ENCODE measurements at places on chromosomes 6 and 20.

DNA sequence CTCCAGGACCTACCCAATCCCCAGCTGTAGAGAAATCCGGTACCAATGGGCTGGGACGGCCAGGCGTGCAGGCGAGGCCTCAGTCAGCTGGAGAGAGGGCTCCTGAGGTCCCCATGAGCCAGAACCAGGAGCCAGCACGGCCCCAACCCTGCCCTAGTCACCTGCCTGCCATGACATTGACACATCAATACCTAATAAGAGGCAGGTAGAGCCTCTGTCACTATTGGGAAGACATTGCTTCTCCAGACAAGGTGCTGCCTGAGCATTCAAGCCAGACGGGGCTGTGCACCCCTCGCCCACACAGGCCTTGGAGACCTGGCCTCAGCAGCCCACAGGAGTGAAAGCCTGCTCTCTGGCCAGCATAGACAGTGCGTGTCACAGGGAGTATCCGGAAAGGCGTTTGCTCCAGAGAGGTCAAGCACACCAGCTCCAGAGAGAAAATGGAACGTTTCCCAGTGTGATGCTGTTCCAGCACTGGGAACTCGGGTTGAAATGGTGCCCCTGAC, 3.5 kb downstream of the DLL1 start:
- no peak for DNase-seq

DNA sequence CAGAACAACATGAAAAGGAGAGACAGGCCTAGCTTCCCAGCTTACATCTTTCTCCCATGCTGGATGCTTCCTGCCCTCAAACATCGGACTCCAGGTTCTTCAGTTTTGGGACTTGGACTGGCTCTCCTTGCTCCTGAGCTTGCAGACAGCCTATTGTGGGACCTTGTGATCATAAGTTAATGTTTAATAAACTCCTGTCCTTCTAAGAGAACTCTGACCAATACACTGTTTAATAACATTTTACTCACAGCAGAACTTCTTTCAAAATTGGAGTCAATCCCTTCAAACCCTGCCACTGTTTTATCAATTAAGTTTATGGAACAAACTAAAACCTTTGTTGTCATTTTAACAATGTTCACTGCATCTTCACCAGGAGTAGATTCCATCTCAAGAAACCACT, 111.4 kb downstream of the PREP start:
- DNase-seq, result no peak

GRCh38 chr6:100336876-100337275, 127.8 kb downstream of the SIM1 start:
- no peak for DNase-seq

DNA sequence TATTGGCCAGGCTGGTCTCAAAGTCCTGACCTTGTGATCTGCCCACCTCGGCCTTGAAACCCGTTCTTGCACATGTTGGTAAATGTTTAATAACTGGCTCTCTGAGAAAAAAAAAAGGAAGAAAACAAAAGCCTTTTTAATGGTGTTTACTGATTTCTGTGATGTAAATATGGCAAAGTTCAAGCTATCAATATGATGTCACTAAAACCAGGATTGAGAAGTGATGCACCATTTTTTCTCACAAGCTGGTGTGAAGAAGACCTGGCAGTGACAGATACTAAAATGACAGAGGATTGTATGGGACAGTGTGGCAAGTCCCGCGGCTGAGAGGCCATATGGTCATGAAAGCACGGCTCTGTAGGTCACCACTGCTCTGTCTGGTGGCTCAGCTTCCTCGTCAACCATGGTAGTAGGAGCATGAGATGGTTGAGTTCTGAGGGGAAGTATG, 196.3 kb upstream of the SUPT3H start:
- DNase-seq, result no peak

DNA sequence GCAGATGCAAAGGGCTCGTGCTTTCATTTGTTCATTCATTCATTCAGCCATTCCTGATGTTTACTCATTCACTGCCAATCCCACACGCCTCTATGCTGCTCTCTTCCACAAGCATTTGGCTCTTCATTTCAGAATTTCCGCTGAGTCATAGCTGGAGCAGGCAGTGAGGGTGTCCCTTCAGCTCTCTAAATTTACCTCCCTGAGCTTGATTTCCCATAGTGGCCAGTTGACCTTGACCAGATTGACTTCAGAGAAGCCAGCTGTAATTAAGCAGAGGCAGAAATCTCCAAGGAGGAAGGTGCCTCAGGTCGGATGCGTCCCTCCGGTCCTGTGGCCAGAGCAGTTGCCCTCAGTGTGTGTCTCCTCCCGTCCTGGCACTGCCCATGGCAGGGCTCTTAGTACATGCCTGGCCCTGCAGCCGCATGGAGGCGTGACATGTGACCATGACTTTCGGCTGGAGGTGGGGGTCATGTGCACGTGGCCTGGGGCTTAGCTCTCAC, 267.2 kb upstream of the ECI2 start:
- no peak for DNase-seq

DNA sequence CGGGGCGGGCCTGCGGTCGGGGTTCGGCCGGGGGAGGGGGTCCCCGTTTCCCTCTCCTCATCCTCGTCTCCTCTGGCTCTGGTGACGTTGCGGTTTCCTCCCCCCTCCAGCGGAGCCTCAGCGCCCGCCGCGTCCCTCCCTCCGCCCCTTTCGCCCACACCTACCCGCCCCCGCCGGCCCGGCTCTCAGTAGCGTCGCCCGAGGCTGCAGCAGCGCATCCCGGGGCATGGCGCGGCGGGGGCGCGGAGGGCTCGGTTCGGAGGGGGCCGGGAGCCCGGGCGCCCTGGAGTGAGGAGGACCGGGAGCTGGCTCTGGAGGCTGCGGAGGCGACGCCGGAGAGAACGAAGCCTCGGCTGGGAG, at the start of gene DSE:
Gene DSE, plus strand, starts transcription at position 188 of the 360 bp plus-strand sequence. CDS start 28,304 bp downstream, outside the sequence.
- DNase-seq, result peak; percentile 62

- peak; percentile 65 for DNase-seq
Observed at GRCh38 chr6:45422503-45423110, 44.9 kb upstream of the SUPT3H start.

DNA sequence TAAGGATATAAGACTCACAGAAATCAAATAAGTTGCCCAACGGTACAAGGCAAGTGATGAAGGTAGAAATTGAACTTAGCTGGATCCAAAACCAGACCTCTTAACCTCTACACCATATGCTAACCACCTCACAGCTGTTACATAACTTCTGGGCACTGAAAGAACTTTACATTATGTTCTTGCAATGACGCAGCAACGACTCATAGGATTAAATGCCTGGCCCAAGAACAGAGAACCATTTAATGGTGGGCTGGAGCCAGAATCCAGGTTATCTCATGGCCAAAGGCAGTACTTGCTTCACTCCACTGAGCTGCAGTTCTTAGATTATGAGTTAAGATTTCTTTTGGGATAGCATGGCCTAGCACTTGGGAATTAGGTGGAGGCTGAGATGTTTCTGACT, 4.4 kb downstream of the TRMT6 start:
- DNase-seq, result no peak

GRCh38 chr6:24356310-24356973, 1.4 kb downstream of the DCDC2 start:
- DNase-seq, result no peak

DNA sequence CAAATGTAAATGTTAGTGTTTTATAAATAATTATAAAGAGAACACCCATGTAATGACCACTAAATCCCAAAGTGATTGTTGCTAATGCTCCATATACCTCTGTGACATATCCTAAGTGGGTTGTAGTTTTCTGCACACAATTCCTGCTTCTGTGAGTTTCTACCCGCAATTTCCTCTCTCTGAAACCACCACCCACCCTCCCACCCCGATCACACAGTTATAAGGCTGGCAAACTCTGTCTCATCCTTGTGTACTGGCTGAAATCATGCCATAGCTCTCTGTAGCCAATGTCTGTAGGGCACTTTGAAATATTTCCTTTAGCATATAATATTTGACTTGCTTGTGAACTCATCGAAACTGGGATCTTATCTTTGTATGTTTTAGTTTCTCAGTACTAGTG, 236.6 kb downstream of the PLCB1 start:
- DNase-seq, result no peak

DNA sequence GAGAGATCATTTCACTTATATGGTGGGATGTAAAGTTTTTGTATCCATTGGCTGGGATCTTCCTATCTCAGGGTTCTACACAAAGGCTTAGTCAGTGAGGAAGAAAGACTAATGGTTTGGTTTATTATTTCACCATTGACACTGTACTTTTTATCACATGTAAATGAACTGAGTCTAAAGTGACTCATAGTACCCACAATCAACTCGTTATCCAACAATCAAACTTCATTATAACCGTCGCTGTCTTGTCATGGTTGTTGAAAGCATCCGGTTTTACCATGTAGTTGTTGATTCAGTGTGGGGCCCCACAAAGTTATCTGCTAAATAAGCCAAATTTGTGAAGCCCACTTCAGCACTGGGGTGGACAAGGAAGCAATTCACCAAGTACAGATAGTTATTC, 55.8 kb upstream of the MTRF1L start:
- no peak for DNase-seq

GRCh38 chr20:47296950-47297349, 59.5 kb downstream of the ZMYND8 start:
- DNase-seq, result no peak

DNA sequence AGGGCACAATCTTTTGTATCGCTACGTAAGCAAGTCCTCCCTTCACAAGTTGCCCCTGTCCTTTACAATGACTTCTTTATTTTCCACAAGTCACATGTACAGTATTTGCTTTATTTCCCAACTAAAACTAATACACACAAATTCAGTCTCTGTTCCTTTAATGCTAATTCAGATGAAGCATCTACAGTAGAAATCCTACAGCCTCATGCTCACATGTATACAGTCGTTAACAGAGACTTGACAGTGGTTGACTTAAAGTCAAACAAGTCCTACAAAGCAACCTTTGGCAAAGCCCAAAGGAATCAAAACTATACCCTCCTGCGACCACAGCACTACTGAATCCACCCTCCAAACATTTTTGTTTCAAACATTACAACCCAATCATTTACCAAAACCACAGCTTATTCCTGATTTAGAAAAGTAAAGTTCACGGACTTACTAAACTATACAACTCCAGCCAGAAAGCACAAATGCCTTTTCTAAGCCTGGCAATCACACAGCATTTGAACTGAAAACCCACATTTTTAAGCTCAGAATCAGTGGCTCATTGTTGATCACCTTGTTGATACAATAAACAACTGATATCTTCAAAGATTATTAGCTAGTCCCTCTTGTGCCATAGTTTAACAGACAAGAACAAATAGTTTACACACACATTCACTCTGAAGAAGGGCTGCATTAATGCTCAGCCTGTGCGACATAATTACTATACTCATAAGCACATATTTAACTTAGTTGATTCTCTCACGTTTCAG, 70.9 kb upstream of the NHSL1 start:
- DNase-seq, result no peak

DNA sequence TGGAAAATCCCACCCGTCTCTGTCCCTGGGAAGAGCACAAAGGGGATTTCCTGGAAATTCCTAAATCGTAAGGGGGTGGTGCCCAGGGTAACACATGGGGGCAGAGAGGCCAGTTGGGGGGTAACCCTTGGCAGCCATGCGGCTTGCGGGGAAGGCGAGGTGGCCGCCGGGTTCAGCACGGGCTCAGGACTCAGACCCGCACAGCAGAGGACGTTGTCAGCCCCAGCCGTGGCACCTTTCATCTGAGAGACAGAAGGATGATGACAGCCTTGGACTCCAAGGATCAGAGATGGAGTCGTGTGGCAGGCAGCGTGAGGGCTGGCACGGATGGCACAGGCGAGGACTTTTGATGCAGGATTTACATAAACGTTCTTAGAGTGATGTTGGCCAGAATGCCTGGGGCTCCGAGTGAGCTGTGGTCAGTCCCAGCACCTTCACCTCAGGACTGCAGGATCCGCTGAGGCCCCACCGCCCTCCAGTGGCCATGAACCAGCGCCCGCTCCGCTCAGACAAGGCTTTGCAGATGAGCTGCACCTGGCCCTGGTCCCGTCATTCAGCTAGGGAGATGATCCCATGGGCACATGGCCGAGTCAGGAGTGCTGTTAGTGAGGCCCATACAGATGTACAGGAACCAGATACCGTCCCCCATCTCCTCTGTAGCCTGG, 190.3 kb downstream of the TAF4 start:
- no peak for DNase-seq

GRCh38 chr6:20604159-20604558, 69.9 kb downstream of the CDKAL1 start:
- DNase-seq, result no peak

DNA sequence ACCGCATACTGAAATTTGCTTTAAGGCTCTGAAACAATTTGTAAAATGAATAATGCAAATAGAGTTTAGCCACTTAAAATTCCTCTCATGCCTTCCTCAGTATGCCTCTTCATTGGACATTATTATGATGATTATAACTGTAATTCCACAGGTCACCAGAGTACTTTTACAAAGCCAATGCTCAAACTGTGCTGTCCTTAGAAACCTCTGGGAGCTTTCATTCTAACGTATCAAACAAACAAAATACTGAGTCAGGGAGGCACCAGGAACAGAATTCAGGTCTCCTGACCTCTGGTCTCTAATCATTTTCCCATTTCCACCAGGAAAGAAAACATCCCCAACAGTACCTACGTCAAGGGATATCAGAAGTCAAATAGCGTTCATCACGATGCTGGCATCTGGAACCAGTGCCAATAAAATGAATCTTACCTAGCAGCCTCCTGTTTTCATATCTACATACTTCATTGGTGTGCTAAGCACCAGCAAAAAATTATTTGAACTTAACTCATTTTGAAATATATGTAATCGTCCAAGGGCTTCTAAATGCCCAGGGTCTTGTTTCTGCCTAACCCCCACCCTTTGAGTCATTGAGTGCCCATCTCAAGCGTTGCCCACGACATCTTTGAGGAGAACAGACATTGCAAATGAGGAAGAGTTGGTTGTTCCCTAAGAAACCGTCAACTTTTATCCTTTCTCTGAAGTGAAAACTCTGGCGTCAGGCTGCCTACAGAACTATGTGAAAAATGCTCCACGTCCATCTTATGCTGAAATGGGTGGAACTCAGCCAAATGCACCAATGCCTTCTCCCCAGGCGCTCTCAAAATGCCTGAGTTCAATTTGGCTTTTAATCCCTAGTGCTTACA, 37.9 kb downstream of the NEDD9 start:
- no peak for DNase-seq

GRCh38 chr20:59948828-59949720, 8.9 kb downstream of the FAM217B start:
- peak; percentile 69 for DNase-seq

DNA sequence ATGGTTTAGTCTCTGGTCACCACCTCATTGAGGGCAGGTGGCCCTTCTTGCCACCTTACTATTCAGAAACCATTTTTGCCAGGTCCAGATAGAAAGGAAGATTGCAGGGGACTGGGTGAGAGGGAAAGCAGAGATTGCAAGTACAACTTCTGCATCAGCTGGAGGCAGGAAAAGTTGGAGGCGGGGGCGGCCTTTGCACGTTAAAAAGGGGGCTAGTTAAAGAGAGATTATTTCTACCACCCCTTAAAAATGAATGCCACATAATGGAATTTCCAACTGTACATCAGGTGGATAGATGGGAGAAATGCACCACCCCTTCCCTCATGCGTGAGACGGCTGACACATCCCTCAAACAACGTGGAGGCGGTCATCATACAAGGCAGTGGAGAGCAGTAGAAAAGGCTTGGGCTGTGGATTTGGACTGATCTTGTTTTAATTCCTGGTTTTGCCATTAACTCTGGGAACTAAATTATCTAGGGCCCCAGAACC, 95.4 kb upstream of the CNKSR3 start:
- no peak for DNase-seq
